ENCODE measurements at places on chromosomes 2 and 18.

DNA sequence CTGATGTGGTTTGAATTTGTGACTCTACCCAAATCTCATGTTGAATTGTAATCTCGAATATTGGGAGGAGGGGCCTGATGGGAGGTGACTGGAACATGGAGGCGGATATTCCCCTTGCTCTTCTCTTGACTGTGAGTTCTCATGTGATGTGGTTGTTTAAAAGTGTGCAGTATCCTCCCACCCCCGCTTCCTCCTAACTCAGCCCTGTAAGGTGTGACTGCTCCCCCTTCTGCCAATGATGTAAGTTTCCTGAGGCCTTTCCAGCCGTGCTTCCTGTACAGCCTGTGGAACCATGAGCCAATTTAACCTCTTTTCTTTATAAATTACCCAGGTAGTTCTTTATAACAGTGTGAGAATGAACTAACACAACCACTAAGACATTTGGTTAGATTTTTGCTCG, 458.4 kb downstream of the THSD7B start:
- no peak for DNase-seq

DNA sequence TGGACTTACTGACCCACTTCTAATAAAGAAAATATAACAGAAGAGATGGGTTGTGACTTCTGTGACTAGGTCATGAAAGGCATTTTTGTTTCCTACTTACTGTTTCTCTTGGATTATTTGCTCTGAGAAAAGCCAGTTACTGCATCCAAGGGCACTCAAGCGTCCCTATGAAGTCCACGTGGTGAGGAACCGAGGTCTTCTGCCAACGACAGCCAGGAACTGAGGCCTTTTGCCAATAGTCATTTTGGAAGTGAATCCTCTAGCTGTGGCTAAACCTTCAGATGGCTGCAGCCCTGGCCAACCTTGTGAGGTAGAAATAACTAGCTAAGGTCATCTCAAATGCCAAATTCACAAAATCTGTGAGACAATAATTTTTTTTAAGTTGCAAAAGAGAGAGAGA, 449.8 kb upstream of the RGPD4 start:
- DNase-seq, result no peak

- no peak for DNase-seq
Measured at GRCh38 chr2:231246171-231246842, 47.9 kb downstream of the ARMC9 start.

DNA sequence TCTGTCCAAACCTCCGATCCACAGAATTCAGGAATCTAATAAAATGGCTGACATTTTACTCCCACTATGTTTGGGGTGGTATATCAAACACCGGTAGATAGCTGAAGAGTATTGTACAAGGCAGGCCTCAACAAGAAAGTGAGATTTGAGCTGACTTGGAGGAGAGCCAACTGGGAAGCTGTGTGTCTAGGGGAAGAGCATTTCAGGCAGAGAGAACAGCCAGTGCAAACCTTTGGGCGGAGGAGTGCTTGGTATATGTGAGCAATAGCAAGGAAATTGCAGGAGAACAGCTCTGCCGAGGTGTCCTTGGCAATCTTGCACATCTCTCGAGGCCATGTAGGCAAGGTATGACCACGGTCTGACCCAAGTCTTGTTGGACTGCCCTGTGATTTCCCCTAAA, 1.8 kb upstream of the MERTK start:
- DNase-seq, result no peak

DNA sequence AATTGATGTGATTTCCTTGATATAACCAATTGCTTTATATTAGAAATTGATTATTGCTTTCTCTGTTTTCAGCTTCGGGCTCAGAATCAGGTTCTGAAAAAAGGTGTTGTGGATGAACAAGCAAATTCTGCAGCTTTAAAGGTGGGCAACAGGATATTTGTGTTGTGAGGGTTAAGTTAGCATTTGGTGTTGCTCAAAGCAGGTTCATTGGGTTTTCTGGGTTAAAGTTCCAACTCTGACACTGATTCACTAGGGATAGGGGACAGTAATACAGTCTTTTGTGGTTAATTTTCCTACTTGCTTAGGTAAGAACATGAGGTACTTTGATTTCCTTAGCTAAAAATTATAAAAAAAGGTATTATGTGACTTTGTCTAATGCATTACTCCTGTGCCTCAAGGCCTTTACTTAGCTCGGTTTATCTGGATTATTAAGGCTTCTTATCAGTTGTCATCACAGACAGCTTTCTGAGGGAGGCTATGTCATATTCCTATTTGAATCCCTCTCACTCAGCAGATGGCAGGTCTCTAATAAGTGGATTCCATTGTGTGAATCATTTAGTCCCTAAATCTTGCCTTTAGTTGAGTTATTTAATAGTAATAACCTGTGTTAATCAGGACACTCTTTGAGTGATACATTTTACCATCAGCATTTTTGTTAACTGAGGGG, 78.9 kb upstream of the STON1 start:
- DNase-seq, result no peak

GRCh38 chr2:226031647-226032501, 632.4 kb downstream of the NYAP2 start:
- DNase-seq, result no peak

- DNase-seq, result no peak
Measured at GRCh38 chr18:28422577-28422976, 245.6 kb upstream of the CDH2 start.

DNA sequence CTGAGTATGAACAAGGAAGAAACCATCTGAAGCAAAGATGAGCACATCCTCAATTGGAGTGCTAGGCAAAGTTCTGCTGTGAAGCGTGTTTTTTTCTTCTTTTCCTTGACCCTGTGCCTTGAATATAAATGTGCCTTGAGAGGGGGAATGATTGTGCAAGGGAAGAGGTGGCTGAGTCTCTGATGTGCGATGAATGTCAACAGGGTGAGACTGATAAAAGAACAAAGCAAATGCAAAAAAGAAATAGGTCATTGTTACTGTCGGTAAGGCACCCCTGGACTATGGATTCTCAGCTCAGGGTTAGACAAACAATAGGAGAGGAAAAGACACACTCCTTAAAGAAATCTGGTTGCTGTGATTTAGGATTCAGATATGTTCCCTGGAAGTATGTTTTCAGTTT, 54.5 kb downstream of the HDHD2 start:
- DNase-seq, result no peak

DNA sequence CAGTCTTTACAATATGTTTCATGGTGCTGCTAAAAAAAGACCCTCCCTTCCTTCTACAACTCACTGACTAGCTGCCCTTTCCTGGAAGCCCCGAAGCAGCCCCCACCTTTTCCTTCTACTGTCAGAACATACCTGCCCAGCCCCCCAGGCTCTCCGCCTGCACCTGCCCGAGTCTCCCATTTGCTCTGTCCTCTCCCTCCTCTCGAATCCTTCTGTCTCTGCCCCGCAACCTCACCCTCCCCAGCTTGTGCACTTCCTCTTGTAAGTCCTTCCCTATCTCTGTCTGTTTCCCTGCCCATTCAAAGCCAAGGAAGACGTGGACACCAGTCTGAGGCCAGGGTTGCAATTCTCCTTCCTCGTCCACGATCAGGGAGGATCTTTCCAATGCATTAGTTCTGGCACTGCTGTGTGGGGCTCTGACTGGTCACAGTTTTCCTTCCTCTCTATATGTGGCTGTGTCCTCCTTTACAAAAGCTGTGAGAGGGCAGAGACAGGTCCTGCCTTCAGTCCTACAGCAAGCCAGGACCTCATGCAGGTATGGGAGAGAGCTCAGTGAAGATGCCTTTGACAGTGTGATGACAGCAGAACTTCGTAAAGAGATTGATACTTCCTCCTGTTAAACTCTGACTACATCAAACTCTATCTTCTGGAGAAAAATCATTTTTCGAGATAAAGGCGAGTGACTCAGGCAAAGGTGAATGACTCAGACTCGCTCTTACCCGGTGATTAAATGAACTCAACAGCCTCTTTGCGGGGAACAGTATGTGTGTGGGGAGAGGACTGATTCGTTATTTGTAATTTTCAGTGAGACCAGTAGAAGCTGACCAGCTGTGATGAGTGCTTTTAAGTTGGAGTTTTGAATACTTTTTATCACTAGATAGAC, 14.2 kb downstream of the TNFRSF11A start:
- no peak for DNase-seq

- no peak for DNase-seq
Measured at GRCh38 chr2:226742347-226742746, 57.3 kb downstream of the IRS1 start.

DNA sequence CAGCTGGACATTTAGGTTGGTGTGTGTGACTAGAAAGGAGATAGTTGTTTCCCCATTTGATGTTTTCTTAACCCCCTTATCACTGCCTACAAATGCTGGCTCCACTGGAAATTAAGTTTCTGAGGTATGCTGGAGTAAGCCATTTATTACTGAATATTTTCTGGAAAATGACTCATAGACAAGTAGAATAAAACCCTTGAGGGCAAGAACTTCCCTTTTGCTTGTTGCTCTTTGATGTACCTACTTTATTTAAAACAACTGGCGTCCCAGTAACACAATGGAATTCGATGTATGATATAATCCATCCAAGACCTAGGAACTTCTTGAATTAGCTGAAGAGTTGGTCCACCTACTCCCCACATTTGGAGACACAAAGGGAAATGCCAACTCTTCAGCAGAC, 33.3 kb upstream of the SESTD1 start:
- no peak for DNase-seq

DNA sequence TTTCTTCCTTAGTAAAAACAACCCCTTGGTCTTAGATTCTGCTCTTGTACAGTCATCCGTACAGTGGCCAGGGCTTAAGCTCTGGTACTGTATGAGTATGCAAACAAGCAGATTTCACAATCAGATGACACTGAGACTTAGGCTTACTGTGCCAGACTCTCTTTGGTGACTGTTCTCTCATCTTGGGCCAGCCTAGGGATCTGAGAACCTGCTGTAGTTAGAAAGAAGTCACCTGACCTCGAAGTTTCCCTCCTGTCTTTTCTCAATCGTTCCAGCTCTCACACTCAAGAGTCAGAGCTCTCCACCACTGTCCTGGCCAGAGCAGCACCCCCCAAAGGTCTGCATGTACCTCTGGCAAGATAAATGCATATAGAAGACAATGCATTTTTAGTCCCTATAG, 63.2 kb downstream of the ZEB2 start:
- DNase-seq, result no peak

- no peak for DNase-seq
Measured at GRCh38 chr18:55287149-55287806, 300.7 kb downstream of the TCF4 start.

GRCh38 chr2:237625777-237626176, 1.6 kb upstream of the LRRFIP1 start:
- no peak for DNase-seq

DNA sequence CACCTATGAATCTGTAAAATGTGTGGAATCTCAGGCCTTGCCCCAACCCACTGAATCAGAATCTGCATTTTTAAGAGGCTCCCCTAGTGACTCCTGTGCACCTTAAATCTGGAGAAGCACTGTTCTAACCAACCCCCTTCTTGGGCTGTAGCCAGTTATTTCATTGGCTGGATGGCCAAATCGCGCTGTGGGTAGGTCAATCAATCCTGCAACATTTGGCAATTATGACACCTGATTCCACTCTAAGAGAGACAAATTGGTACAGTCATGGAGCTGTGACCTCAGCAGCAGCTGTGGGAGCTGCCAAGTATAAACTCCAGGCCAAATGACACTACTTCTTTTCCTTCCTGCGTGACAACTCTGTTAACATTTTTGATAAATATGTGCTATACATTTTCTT, 208.7 kb downstream of the CLIP4 start:
- DNase-seq, result no peak
